Natural killer cell (primary cell): ENCODE measurements at places on chromosomes 2 and 18.

DNA sequence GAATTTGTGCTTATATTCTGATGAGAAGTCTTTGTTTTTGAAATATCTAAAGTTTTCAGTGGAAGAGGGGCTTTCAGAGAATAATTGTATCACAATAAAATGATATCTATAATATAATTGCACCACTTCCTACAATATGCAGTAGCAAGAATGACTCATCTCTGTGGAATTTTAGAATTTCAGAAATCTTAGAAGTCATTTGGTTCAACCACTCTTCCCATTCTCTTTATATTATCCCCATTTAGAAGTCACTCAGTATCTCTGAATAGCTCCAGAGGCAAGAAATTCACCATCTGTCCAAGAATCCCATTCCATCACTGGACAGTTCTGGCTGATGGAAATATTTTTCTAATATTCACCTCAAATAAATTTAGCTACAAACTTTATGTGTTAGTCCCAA lies 59.3 kb upstream of the CCDC68 start:
- DNase-seq = no peak

GRCh38 chr2:189517847-189518535 lies 62.6 kb downstream of the SLC40A1 start:
- no peak for DNase-seq

DNA sequence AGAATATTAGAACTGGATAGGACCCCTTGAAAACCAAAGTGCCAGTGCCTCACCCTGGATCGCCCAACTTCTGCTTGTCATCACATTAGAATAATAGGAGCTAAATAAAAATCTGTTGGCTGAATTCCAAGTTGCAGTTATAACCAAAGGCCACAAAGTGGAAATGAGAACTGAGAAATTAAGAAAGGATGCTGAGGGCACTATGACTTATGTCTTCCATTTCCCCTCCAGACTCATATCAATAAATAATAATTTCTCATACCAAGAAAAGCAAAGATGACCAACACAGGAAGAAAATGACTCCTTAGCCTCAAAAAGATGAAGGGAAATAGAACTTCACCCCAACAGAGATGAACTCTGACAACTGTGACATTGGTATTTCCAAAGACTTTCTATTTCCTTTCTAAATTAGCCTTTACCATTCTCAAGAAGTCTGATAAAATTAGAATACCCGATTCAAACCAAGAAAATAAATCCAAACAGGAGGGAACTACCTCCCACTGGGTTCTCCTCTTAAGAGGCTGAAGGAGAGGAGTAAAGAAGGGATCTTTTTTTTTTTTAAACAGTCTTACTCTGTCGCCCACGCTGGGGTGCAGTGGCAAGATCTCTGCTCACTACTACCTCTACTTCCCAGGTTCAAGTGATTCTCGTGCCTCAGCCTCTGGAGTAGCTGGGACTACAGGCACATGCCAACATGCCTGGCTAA lies 46.5 kb upstream of the EPG5 start:
- no peak for DNase-seq

DNA sequence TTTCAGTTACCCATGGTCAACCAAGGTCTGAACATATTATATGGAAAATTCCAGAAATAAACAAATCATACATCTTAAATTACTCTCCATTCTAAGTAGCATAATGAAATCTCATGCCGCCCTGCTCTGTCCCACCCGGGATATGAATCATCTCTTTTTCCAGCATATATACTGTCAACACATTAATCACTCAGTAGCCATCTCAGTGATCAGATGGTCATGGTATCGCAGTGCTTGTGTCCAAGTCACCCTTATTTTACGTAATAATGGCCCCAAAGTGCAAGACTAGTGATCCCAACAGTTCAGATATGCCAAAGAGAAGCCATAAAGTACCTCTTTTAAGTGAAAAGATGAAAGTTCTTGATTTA lies 43.8 kb downstream of the OSBPL6 start:
- no peak for DNase-seq

DNA sequence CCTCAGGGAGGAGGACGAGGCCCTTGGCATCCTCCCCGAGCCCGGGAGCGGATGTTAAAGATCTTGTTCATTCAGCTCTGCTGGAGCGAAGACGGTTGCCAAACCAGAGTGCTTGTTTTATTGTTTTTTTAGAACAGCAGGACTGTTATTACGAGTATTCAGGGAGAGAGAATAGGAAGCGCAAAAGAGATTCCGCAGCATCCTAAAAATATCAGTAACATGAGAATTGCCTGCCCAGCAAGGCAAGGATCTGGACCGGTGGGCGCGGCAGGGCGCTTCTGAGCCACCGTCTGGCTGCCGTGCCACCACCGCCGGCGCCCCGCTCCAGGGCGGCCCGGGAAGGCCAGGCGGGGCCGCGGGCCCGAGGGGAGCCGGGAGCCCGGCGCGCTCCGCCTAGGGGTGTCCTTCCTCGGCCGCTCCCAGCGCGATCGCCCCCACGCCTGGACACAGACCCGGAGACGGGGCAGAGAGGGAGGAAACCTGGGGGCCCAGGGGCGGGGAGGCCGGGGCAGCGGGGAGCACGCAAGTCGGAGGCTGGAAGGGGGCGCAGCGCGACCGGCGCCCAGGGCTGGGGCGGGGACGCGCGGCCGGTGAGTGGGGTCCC lies 843 bp downstream of the CYS1 start:
- no peak for DNase-seq

GRCh38 chr2:208118918-208119317 lies 5.4 kb downstream of the CRYGD start:
- DNase-seq = no peak

DNA sequence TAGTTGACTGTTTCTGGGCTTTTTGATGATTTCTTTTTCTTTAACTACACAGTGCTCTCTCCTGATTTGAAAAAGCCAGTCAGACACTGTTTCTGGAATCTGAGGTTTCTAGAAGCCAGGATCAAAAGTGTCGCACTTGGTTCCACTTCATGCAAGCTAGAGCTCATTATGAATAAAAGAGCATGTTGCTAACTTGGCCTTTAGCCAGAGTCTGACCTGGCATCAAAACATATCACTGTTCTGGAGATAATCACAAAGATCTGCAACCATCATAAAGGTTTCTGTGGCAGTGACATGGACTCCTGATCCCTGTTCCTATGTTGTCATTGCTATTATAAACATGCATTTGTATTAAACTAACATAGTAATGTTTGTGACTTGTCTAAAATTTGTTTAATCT lies 76.1 kb upstream of the MAPRE2 start:
- no peak for DNase-seq

- DNase-seq = no peak
These were observed 137.1 kb downstream of the ARHGAP28 start for GRCh38 chr18:6866552-6867085.

DNA sequence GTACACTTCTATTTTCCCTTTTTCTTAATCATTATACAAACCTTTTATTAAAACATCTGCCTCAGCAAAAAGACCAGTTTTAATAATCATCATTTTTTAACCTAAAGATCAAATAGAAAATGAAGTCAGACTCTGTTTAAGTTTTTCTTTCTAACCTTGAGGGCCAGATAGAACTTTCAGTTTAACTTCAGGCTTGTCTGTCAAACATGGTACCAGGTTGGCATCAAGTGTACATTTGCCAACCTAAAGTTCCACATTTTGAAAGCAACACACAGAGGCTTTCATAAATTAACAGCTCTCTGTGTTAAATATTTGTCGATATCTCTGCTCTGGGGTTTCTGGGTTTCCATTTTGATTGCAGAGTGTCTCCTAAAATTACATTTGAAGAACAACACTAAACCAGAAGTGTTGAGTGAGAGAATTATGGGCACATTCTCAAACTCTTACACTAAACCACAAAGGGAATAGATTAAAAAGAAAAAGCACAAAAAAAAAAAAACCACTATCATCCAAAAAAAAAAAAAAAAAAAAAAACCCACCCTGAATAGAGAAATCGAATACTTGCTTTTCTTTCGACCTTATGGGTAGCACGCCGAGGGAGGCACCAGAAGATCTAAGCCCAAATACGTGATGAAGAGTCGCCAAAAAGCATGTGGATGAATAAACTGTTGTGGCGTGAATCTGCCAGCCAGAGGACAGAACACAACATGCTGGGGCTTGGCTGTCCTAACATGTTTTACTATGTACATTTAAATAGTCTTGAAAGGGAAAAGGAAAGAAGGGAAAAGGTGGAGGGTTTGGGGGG lies 166.2 kb downstream of the TCF4 start:
- DNase-seq = no peak

- DNase-seq = no peak
These were observed 96.3 kb downstream of the SH3RF3 start for GRCh38 chr2:109225170-109225782.

DNA sequence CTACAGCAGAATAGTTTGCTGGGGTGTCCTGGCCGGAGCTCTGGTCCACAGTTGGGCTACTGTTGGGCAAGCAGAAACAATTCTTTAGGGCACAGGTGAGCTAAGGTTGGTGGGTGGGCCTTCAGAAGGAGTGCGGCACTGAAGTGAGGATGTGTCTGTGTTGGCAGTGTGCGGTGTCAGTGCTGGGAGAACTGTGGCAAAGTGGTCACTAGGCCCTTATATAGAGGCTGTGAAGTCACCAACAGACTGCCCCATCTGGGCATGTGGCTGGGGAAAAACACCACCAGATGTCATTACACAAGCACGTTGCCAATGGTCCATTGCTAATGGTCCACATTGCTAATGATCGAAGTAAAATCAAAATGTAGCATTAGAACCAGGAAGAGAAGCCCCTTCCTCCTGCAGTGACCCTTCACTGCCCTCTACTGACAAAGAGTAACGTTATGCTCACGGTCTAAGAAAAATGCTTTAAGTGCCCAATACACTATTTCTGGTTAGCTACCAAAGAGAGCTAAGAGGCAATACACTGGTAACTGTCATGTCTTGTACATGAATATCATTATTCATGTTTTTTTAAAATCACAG lies 21.3 kb downstream of the SCN1A start:
- peak; percentile 4 for DNase-seq

DNA sequence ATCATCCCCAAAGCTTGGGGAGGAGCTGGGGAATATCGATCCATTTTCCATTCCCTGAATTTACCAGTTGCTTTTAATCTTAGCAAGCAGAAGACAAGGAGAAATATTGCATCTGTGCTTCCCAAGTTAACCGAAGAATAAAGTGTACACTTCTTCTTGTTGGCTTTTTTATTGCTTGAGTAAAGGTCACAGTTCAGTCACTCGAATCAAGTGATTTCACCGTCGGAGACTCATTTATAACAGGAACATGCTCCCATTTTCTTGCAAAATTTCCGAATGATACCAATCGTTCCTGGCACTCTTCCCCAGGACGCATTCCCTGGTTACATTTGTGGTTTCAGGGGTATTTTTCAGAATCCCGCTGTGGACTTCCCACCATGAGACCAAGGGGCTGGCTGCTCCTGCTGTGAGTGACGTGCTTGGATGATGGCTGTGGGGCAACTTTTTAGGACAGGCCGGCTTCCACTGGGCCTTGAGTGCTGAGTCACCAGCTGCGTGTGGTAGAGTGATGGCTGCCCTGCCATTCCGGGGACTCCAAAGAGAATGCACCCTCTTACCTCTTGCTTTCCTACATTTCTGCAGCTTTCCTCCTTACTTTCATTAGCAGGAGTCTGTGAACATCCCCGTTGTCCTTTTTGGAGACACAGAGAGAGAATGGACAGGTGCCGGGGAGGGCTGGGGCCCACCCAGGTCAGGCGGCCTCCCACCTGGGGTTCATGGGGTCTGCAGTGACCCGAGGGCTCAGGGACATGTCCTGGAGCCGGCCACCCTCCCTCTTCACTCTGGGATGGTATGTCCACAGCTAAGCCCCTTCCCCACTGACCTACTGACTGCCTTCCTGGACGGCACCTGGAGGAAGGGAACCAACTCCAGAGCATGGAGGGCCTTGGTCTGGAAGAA lies 60.7 kb upstream of the HDAC4 start:
- DNase-seq = no peak

GRCh38 chr2:230356084-230356483 lies 29.1 kb downstream of the SP140L start:
- DNase-seq = no peak

- DNase-seq = no peak
These were observed 9.0 kb upstream of the IMPACT start for GRCh38 chr18:24417480-24417879.

DNA sequence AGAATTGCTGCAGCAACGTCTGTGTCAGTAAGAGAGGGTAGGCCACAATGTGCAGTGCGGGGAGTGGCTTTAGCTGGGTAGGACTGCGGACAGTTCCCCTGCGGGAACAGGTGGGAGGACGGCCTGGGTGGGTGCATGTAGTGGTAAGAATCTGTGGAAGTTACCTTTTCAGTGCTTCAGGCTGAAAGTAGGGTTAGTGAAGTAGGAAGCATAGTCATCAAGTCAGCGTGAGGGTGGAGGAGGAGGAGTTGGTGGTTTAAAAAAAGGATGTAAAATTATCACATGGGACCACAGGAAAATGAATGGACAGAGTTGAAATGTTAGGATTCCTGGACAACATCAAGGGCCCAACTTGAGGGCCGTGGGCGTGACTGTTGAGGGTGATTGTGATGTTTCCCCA lies 13.2 kb downstream of the CEP192 start:
- DNase-seq = no peak

DNA sequence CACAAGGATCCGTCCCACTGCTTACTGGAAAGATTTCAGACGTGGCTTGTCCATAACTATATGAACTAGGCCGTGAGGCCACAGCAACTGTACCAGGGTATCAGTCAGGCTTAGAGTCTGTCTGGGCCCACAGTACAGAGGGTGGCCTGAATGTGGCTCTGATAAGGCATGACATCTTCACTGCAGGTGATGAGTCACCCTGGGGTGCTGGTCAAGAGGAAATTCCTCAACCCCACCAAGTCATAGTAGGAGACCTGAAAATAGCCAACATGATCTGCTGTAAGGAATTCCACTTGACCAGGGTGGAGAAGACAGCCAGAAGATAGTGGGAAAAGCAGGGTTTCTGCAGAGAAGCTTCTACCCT lies 107.7 kb downstream of the INHBB start:
- no peak for DNase-seq
